ENCODE measurements at places on chromosomes 6 and 20.

- no peak for DNase-seq
Measured at GRCh38 chr6:121158438-121158837, 175.8 kb downstream of the TBC1D32 start.

GRCh38 chr6:108250240-108250866 lies 10.5 kb downstream of the SNX3 start:
- no peak for DNase-seq

- DNase-seq = peak; percentile 26
Measured at GRCh38 chr20:20363799-20364592, 3.9 kb upstream of the INSM1 start.

DNA sequence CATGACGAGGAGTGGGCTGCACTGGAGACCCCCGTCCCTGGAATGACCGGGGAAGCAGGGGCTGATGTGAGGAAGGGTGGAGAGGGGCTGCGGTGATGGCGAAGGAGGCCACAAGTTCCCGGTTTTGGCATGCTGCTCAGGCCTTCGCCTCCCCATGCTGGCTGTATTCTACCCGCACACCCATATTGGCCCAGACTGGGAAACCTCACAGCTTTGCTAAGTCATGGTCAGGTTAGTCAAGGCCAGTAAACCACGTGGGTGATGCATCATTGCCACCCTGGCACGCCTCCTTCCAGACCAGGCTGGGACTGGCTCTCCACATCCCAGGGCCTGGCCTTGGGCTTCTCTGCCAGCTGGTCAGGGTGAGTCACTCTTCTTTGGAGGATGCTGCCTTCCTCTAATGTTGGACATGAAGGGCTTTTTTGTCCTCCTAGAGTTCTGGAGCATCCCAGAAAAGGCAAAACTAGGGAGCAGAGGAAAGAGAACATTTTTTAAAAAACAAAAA lies 53.8 kb downstream of the PCNA start:
- DNase-seq = no peak

GRCh38 chr20:63154395-63154794 lies 61.5 kb downstream of the YTHDF1 start:
- no peak for DNase-seq

- no peak for DNase-seq
Measured at GRCh38 chr6:159934181-159934580, 34.7 kb upstream of the IGF2R start.

- no peak for DNase-seq
Measured at GRCh38 chr20:46282669-46283068, 25.6 kb downstream of the CDH22 start.

GRCh38 chr6:43834528-43835155 lies 64.6 kb downstream of the VEGFA start:
- DNase-seq = no peak

GRCh38 chr6:84847390-84848160 lies 83.2 kb upstream of the TBX18 start:
- no peak for DNase-seq

DNA sequence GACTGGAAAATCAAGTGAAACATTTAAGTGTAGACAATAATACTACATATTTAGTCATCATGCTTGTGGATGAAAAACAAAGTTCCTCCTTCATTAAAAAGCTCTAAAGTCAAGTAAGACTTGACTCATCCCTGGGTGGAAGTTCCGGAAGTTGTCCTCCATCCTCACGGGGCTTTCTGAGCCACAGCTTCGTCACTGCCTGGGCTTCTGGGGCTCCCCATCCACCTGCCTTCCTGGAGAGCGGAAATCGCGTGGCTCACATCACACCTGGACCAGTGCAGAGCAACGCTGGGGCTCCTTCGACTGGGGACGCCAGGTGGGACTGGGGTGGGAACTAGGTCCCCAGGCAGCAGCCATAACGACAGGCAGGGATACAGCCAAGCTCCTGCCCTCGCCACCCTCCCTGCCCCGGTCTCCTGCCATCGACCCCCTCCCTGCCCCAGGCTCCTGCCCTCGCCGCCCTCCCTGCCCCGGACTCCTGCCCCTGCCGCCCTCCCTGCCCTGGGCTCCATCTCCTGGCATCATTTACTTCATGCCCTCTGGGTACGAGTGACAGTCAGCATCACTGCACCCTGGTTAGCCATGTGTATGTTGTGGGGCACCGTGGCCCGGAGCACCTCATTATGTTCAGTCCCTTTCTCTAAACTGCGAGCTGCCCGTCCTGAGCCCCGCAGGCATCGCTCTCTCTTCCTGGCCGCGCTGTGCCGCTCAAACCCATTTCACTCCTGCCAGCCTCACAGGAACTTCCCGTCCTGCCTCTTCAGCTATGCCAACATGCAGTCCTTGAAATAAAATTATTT lies 12.9 kb downstream of the THBS2 start:
- no peak for DNase-seq

- no peak for DNase-seq
Measured at GRCh38 chr20:64203037-64203777, 39.0 kb downstream of the MYT1 start.

GRCh38 chr6:133241901-133242636 lies 912 bp downstream of the EYA4 start:
- peak; percentile 31 for DNase-seq

DNA sequence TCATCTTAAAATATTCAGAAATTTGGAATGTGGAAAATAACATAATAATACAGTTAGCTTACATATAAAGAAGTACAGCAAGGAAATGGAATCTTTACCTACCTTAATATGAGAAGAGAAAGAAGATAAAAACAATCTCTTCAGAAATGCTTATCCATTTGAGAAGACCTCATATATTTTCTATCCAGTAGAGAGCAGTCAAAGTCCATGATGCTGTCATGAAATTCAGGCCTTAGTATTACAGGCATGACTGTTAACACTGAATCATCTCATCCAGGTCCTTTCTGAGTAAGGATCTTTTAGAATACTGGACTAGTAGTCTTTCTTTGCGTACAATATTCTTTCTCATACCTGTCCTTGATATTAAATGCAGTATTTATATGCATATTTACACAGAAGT lies 713.4 kb downstream of the CD109 start:
- DNase-seq = no peak

DNA sequence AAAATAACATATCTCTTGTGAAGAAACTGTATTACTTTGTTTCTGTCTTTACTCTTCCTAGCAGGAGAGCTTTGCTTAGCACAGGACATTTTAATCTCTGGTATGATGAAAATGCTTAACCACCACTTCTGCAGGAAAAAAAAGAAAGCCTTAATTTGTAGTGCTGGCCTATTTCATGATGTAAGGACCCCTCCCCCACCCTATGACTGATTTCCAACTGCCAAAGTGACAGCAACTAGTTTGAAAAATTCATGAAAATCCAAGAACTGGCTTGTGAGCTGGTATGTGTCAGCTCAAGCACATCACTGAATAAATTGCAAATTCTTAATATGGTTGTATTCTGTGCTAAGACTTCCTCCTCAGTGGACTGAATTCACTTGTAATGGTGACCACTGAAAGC lies 125.3 kb downstream of the REV3L start:
- no peak for DNase-seq

DNA sequence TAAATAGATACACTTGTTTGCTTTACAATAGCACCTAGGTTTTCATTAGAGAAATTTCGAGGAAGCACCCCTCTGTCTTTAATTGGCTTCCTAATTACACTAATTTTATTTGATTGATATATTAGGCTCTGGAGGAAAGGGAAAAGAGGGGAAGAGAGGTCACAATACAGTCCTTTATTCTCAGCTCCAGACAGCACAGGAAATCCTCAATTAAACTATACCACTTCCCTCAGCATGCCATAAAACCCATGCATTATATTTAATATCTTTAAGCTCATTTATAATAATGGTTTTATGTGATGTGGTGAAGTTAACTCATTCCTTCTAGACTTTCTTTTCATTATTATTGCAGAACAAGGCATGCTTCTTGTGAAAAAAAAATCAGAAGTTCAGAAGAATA lies 17.7 kb upstream of the PDE7B start:
- DNase-seq = no peak

DNA sequence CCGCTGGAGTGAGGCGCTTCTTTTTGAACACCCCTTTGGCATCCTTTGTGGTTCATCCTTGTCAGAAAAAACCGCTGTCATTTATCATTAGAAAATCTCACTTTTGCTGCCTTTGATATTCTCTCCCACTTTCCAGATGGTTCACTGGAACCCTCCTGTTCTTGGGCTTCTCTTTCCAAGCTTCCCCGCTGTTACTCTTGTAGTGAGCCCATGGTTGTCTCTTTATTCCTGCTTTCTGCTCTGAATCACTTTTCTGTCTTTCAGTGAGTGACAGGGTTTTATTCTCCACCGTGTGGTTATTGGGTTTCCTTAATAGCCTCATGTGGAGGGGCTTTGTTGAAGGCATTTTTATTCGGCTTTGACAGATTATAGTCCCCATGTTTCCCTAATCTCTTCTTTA lies 117.0 kb downstream of the FARS2 start:
- DNase-seq = no peak

GRCh38 chr6:44021589-44022295 lies 105.5 kb downstream of the MRPL14 start:
- DNase-seq = no peak

DNA sequence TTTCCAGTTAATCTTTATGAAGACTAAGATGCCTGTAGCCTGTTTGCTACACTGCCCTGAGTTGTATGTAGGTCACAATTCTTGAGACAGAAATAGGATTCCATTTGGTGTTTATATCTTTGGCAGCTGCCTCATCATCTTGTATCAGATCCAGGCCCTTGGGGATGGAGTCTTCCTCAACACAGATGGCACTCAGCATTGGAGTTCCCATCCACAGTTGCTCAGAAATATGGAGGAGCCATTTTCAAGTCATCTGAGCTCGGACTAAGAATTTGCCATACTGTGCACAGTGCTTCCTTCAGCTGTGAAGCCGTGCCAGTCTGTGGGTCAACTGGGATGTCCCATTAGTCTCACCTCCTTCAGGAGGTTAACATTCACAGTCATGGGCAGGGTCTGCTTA lies 156.6 kb downstream of the ZDHHC14 start:
- DNase-seq = no peak

DNA sequence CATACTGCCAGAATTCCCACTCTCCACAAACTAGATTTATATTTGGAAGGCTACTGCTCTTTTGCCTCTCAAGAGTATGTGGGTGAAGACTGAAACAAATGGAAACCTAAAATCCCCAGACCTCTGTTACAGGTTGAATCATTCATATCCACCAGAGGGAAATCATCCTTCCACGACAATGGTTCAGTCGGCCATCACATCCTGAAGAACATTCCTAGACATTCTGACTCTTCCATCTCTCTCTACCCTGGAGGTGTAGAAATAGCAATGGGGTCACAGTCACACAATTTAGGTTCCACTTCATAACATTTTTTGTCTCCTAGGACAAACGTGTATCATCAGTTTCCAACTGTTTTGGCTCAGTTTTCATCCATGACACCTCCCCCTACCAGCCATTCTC lies 8.6 kb downstream of the GPX5 start:
- no peak for DNase-seq

- no peak for DNase-seq
Measured at GRCh38 chr20:36490191-36490590, 51.1 kb upstream of the MYL9 start.

GRCh38 chr6:40909811-40910210 lies 129.2 kb downstream of the UNC5CL start:
- no peak for DNase-seq

- no peak for DNase-seq
Measured at GRCh38 chr6:126167726-126168125, 172.2 kb upstream of the CENPW start.

GRCh38 chr20:24795436-24795835 lies 153.6 kb upstream of the CST7 start:
- DNase-seq = no peak

DNA sequence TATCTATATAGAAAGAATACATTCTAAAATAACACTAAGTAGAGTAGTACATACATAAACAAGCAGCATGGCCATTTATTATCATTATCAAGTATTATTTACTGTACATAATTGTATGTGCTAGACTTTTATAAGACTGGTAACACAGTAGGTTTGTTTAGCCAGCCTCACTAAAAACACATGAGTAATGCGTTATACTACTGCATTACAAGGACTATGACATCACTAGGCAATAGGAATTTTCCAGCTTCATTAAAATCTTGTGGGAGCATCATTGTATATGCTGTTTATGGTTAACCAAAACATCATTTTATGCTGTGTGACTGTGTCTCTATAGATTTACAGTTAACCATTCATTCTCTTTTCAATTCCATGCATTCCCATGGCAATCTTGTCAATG lies 131.7 kb upstream of the HDGFL1 start:
- no peak for DNase-seq

GRCh38 chr6:4134841-4135664 lies at the start of gene ECI2:
Gene ECI2, minus strand, starts transcription at chr6:4135575. Its CDS starts 15 bp downstream, at chr6:4135560.
- DNase-seq = peak; percentile 72

DNA sequence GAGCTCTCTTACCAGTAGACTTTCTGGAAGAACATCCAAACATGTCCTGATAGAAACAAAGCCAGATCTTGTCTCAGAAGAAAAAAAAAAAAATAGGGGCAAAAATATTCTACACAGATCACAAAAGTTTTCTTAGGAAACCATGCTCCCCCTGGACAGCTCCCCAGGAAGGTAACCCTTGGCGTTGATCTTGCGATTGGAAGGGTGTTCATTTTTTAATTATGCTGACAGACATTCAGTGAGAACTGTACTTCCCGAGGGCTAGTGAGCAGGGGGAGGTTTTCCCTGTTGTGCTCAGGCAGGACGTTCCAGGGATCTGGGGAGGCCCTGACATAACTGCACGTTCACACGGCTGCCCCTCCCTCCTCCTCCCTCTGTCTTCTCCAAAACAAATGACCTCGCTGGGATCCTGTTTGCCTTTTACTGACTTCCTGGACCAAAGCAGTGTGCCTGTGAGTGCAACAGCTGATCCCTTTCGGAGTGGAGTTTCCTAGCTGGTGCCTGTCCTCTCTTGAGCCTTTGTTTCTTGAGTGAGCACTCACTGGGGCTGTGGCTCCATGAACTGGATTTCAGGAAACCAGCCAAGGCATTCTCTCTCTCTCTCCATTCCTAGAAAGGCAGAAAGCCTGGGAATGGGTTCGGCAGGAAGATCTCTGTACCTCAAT lies 46.7 kb downstream of the MARCKS start:
- peak; percentile 63 for DNase-seq

DNA sequence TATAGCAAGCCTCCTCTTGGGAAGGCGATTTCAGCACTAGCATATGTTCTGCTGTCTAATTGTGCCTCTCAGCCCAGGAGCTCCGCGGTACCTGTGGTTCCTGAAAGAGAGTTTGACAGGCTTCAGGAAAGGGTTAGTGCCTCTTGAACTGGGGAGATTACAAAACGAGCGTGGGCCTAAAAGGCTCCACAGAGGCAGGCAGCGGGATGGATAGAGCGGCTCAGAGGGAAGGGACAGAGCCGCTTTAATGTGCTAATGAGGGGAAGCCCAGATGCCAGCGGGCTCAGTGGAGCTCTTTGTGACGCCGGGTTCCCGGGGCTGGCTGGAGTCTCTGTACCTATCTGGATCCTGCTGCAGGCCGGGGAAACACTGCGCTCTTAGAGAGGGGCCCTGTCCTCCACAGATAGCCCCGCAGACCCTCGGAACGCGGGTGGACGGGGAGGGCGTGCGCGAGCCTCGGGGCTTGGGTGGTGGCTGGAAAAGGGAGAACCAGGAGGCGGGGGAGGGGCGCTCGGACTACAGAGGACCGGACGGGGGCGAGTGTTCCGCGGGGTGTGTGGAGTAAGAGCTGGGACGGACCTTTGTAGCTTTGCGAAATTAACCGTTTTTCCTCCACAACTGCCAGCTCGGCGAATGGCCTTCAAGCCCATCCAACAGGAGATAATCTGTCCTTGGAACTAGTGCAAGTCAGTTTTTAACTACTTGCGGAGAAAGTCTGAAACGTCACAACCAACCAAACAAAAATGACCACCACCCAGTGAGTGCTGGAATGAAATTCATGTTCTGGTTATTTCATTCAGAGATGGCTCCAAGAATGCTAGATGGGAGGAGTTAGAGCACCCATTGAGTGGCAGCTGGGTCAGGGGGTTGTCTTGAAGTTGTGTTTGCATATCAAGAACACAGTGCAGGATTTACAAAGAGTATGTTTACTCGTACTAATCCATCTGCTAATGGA lies 13.0 kb downstream of the SLC35F1 start:
- DNase-seq = peak; percentile 26

Measured in endothelial cell (in vitro differentiated cells).